HCT116 (cell line): ENCODE measurements at places on chromosomes 2 and 18.

DNA sequence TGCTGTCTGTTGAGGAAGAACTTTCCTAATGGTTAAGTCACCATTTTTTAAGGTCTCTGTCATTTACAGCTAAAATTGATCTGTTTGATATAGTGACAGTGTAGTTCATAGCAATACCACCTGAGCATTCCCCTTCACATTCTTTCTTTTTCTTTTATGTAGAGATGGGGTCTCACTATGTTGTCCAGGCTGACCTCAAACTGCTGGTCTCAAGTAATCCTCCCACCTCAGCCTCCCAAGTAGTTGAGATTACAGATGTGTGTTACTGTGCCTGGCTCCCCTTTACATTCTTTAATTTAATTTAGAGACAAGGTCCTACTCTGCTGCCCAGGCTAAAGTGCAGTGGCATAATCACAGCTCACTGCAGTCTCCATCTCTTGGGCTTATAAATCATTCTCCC lies 72.7 kb upstream of the ACVR1 start:
- no peaks in the 10 kb centered on the region for H3K36me3 ChIP-seq
- no peak for DNase-seq
- H3K27ac ChIP-seq, result no peak overlapping the region
- no peaks in the 10 kb centered on the region for H3K4me1 ChIP-seq
- H3K27me3 ChIP-seq, result no peaks in the 10 kb centered on the region
- no peak overlapping the region for H3K4me3 ChIP-seq

GRCh38 chr18:25592804-25593360 lies 240.9 kb upstream of the ZNF521 start:
- no peaks in the 10 kb centered on the region for H3K27me3 ChIP-seq
- no peak overlapping the region for H3K27ac ChIP-seq
- H3K4me1 ChIP-seq, result no peaks in the 10 kb centered on the region
- no peak for DNase-seq

DNA sequence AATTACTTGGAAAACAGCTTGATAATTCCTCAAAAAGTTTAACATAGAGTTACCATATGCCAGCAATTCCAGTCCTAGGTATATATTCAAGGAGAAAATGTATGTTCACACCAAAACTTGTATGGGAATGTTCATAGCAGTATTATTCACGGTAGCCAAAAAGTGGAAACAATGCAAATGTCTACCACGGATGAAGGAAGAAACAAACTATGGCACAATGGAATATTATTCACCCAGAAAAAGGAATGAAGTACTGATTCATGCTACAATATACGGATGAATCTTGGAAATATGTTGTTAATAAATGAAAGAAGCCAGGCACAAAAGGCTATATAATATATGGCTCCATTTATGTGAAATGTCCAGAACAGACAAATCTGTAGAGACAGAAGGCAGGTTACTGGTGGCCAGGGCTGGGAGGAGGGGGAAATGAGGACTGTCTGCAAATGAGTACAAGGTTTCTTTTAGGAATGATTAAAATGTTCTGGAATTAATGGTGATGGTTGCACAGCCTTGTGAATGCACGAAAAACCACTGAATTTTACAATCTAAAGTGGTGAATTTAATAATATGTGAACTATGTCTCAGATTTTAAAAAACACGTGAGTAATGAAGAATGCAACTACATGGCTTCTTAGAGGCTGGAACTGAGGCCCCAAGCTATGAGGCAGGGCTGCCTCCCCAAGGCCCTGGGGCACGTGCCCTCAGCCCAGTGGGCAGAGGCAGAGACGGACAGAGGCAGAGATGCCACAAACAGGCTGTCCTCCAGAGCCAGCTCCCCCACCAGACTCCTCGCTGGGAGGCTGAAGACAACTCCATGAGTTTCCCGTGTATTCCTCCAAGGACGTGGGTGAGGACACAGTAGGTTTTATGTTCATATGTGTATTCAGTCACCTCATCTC lies 5.0 kb downstream of the LIMS2 start:
- no peaks in the 10 kb centered on the region for H3K4me1 ChIP-seq
- no peak for DNase-seq
- no peak overlapping the region for H3K4me3 ChIP-seq
- no peaks in the 10 kb centered on the region for H3K36me3 ChIP-seq
- no peak overlapping the region for H3K27ac ChIP-seq

DNA sequence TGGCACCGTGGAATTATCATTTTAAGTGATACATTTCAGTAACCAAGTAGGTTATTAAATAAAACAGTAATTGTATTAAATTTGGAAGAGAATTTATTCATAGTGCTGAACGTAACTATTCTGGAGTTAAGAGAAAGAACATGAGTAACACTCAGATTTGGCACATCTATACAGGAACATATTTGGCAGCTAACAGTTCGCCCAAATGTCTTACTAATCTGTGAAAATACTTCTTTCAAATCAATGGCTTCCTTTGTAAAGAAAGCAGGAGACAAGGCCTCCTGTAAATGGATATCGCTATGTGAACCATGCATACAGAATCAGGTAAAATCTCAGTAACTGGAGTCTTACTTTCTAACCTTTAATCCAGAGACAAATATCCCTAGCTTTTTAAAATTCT lies 64.4 kb downstream of the ZNF516 start:
- no peak overlapping the region for H3K27ac ChIP-seq
- DNase-seq, result no peak
- no peaks in the 10 kb centered on the region for H3K27me3 ChIP-seq
- no peaks in the 10 kb centered on the region for H3K36me3 ChIP-seq

GRCh38 chr2:66456183-66457041 lies 21.5 kb downstream of the MEIS1 start:
- H3K4me3 ChIP-seq, result no peak overlapping the region
- no peak for DNase-seq
- no peak overlapping the region for H3K27ac ChIP-seq
- no peaks in the 10 kb centered on the region for H3K36me3 ChIP-seq

DNA sequence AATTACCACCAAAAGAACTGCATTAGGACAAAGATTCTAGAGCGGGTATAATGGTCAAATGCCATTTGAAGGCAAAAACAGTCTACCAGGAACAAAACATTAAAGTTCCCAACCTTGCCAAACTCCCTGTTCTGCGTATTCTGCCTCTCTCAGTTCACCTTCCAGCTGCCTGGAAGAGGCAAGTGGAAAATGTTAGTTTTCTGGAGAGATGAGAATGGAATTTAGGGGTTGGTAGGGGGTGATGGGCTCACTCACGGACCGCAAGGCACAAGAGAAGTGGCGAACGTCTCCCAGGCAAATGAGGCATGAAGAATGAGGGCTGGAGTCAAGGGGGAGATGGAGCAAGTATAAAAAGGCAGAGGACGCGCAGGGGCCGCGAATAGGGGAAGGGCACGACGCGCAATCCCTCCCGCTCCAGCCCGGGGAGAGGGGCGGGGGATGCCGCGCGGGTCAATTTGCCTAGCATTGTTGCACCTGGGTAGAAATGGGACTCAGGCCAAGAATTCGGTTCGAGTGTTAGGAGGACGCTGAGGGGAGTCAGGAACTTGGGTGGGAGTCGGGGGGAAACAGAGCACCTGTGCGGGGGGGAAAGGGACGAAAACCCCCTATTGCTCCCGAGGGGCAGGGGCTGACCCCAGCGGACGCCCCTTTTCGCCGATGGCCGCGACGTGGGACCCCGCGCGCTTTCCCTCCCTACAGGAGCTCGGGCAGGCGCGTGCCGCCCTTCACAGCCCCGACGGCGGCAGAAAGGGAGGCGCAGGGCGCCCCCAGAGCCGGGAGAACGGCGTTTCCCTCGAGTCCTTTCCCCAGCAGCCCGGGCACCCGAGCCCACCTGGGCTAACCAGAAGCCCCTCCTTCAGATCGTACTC lies 573 bp downstream of the PAIP2B start:
- H3K36me3 ChIP-seq, result no peaks in the 10 kb centered on the region
- H3K27me3 ChIP-seq, result no peaks in the 10 kb centered on the region
- peak overlapping the region; percentile 39; the same call in 1 of the 2 replicates for H3K27ac ChIP-seq
- DNase-seq, result no peak
- H3K4me3 ChIP-seq, result peak overlapping the region; percentile 71

- 0 out of 2 replicates have a peak, but pooled peaks cover 4% of the 10 kb centered on the region for H3K4me1 ChIP-seq
- H3K27ac ChIP-seq, result no peak overlapping the region
- no peak for DNase-seq
- H3K4me3 ChIP-seq, result no peak overlapping the region
- no peaks in the 10 kb centered on the region for H3K36me3 ChIP-seq
- H3K27me3 ChIP-seq, result no peaks in the 10 kb centered on the region
Observed at GRCh38 chr2:138276339-138276738, 225.2 kb upstream of the SPOPL start.

GRCh38 chr18:14943486-14943885 lies 195.5 kb downstream of the ANKRD30B start:
- no peak for DNase-seq
- H3K27me3 ChIP-seq, result no peaks in the 10 kb centered on the region
- H3K36me3 ChIP-seq, result no peaks in the 10 kb centered on the region
- H3K4me3 ChIP-seq, result no peak overlapping the region
- H3K27ac ChIP-seq, result no peak overlapping the region
- H3K4me1 ChIP-seq, result no peaks in the 10 kb centered on the region

DNA sequence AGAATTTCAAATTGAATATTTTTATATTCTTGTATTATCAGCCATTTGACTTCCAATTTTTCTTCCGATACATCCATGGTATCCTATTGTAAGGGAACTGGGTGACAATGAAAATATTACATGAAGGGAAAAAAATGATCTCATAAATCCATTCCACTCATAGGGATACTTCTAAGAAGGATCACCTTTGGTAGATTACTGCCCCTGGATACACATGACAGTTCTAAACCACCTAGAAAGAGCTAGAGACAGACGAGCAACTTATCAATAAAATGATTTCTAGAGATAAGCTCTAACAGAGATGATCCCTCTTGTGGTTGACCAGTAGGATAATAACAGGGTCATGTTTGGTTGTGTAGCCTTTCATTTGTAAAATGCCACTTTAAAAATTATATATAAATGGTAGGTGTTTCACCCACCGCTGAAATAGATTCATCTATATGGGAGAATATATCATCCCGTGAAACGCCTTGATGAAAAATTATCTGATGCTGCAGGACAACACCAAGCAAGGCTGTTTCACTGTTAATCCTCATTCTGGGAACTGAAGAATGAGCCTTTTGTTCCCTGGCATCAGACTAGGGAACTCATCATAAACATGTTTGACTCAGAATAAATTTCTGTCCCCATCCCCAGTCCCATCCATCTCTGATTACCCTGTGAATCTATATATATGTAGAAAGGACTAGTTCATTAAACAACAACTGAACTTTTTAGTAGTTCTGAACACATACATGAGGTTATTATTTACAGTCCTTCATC lies 180.0 kb downstream of the TCF4 start:
- no peaks in the 10 kb centered on the region for H3K27me3 ChIP-seq
- no peak overlapping the region for H3K27ac ChIP-seq
- no peak overlapping the region for H3K4me3 ChIP-seq
- no peaks in the 10 kb centered on the region for H3K4me1 ChIP-seq

DNA sequence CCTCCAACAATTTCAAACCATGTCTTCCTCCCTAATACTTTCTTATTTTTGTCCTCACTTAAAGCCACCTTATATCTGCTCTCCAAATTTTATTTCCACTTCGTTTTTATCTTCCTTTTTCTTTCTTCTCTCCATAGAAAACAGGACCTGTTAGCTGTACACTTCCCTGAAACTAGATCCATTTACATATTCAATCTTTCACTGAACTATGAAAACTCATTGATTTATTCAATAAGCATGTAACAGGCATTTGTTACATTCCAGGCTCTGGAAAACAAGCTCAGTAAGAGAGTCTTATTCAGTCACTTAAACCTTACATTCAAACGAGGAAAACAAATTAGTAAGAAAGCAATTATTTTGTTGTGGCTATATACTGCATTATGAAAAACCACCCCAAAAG lies 1225.3 kb downstream of the SUCLG1 start:
- no peak for DNase-seq
- H3K27ac ChIP-seq, result no peak overlapping the region
- H3K4me1 ChIP-seq, result no peaks in the 10 kb centered on the region
- H3K4me3 ChIP-seq, result no peak overlapping the region
- no peaks in the 10 kb centered on the region for H3K36me3 ChIP-seq

DNA sequence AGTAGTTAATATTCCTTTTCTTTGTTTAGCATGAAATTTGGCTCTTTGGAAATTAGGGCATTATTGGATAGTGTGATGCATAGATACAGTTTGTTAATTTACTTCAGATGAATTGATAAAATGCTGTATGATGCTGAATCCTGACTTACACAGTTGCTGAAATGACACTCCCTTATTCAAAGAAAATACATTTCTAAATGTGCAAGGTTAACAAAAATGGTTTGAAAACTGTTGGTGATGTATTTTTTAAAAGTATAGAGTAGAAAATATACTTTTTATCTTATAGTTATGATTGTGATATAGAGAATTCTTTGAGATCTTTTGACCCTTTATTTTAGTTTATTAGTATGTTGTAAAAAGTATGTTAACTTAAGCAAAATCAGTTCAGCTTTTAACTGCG lies 27.8 kb downstream of the VAPA start:
- H3K36me3 ChIP-seq, result peaks cover 32% of the 10 kb centered on the region; the same call in 1 of the 2 replicates
- no peak overlapping the region for H3K27ac ChIP-seq
- no peaks in the 10 kb centered on the region for H3K4me1 ChIP-seq

GRCh38 chr2:182248362-182248761 lies 178.5 kb downstream of the PDE1A start:
- H3K4me3 ChIP-seq, result no peak overlapping the region
- H3K27me3 ChIP-seq, result no peaks in the 10 kb centered on the region
- no peaks in the 10 kb centered on the region for H3K4me1 ChIP-seq

DNA sequence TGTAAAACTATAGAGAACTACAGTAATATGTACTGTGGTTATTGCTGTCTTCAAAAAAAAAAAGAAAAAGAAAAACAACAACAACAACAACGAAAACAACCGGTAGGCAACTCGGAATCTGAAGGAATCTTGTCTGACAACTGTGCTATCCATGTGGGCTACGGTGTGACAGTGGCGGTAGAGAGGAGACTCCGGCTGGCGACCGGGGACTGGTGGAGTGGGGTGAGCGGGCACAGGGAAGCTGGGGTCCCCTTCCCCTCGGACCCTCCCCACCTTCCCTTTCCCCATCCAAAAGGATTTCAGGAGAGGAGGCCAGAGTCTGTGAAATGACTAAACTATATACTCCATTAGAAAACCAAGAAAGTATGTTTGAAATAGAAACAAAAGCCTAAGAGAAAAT lies 22.9 kb downstream of the IGFBP5 start:
- H3K36me3 ChIP-seq, result no peaks in the 10 kb centered on the region
- no peak overlapping the region for H3K4me3 ChIP-seq
- no peak overlapping the region for H3K27ac ChIP-seq
- no peaks in the 10 kb centered on the region for H3K27me3 ChIP-seq
- no peaks in the 10 kb centered on the region for H3K4me1 ChIP-seq

DNA sequence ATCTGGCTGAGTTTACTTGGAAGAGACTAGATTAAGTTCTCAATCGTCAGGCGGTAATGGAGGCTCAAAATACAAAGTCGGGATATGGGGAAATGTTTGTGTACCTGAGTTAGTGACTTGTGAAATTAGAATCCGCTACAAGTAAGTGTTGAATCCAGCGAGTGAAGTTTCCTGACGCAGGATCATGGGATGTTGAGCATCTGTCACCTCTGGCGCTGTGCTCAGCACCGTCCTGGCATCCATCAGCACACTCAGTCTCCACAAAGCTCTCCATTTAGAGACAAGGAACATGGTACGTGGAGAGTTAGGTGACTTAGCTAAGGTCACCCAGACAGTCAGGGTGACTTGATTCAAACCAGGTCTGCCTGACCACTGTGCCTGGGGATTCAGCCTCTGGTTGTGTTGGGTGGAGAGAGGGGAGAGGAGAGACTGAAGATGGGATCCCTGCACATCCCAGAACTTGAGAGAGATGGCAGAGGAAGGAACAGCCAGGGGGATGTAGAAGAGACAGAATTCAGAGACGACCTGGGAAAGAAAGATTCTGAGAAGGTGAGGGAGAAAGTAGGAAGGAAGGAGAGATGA lies 251.2 kb downstream of the ACKR3 start:
- 0 out of 2 replicates have a peak, but pooled peaks cover 4% of the 10 kb centered on the region for H3K27me3 ChIP-seq
- no peaks in the 10 kb centered on the region for H3K36me3 ChIP-seq
- no peak overlapping the region for H3K4me3 ChIP-seq
- no peak for DNase-seq
